CD4-positive, alpha-beta T cell treated with Interferon alpha-2 for 1 hour (primary cell): ENCODE measurements at places on chromosomes 5 and 9.
A peak's percentile ranks its signal among the peaks of the same experiment; 100 is the strongest.

DNA sequence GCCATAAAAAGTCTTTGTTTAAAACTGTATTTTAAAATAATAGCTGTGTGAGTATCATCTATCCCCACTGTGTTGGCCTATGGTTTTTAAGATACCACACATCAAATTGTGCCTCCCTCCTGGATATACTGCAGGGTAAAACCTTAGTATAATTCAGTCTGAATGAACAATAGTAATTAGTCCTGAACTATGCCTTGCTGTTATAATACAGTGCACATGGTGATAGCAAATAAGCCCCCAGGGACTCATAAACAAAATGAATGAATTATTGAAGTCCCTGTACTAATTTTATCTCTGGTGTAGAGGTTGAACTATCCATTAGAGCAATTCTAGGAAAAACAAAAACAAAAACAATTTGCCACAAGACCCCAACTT, 142.7 kb upstream of the ADAMTSL1 start:
- DNase-seq: no peak

GRCh38 chr9:110124439-110124838, 83.5 kb downstream of the C9orf152 start:
- DNase-seq: no peak

DNA sequence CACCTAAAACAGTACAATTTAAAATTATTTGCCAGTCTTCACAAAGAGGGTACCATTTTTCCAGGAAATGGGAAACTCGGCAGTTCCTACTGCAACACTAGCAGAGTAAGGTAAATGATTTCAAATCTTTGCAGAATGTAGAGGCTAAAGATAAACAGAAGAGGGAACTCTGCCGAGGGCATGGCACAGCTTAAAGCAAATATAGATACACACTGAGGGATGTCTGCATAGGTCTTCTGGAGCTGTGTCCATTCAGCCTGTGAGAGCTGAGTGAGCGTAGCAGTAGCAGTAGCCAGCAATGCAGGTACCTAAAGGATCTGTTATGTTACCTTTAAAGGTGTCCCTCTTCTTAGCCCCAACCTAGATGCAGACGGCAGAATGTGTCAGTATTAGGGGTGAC, 17.5 kb downstream of the CDKL3 start:
- DNase-seq: no peak

DNA sequence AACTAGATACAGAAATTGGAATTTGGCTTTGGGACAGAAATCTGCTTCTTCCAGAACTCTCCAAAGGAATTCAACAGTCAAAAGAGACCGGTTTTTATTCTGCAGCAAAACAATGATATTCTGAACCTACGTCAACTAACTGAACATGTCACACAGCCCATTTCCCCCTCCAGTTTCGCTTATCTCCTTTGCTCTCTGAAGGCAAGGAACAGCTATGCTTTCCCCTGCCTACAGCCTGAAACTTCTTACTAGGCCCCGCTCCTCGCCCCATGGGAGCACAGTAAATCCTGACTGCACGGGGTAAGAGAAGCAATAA, 488 bp downstream of the SKIC3 start:
- DNase-seq: no peak

DNA sequence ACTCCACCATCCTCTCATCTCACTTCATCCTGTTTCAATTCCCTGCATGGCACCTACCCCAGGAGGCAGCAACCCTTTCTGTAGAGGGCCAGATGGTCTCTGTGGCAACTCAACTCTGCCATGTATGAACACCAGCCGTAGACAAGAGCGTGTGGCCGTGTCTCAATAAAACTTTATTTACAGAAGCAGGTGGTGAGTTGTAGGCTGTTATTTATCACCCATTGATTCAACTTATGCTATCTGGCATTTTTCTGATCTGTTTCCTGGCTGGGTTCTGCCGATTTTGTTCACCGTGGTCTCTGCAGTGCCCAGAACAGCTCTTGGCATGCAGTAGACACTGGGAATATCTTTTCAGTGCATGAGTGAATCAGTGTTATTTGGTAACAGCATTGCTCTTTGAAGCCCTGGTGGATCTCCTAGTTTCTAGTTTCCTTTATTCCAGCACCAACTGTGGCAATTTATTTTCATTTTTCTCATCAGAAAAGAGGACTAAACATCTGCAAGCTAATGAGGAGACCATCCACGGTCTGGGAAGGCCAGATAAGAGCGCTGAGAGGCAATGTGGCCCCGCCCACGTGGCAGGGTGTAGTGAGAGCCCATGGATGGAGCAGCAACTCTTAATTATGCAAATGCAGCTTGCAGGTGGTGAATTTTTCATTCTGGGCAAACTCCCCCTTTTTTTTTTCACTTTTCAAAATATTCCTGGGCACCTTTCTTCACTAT, 77.9 kb downstream of the CTSL start:
- DNase-seq: no peak

DNA sequence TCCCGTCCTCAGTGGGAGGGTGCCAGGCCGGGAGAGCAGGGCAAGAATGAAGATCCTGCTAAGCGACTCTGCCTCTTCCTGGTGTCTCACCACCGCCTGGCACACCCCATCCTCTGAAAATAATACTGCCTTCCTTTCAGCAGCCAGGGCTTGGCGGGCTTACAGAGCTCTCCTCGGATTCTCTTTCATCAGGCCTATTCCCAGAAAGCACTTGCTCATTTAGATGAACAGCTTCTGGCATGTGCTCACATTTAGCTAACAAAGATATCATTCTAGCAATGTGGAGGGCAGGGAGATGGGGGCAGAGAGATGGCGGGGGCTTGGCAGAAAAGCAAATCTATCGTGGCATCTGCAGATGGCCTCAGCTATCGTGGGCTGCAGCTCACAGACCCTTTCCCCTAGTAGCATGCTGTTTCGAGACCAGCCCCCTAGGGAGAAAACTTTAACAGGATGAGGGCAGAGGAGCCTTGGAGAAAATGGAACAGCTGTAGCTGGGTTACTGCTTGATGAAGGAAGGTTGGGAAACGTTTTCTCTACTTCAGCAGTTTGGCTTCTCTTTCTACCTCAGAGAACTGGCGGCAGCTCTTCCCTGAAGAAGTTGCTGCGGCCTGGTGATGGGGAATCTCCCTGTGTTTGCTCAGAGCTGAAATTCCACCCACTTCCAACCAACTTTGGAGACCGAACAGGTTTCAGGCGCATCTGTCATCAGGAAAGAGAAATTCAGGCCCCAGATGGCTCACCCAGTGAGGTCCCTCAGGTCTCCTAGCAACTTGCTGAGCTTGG, 102.1 kb downstream of the TMEM174 start:
- DNase-seq: no peak

DNA sequence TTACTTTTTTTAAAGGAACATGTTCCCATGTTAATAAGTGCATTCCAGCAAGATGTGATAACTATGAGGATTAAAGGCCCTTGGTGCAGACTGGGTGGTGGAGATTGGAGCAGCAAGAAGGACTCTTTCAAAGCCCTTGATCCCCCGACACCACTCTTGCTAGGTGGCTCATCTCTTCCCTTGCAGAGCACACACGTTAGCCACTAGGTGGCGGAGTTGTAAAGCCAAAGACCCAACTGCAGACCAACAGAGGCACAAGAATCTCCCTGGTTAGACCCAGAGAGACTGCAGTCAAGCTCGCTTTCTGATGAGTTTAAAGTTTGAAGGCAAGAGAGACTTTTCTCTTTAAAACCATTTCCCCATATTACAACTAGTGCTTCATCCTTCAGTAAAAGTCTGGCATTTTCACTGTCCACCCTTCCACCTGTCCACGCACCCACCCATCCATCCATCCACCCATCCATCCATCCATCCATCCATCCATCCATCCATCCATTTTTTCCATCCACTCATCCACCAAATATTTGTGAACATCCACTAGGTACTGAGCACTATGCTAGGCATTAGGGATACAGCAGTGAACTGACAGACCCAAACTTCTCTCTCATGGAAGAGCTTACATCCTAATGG, 226.9 kb downstream of the MSX2 start:
- peak; percentile 65 for DNase-seq

- DNase-seq: no peak
Measured at GRCh38 chr5:132641241-132641723, 16.7 kb upstream of the IL13 start.

GRCh38 chr9:109064963-109065702, 51.8 kb upstream of the CTNNAL1 start:
- DNase-seq: no peak

GRCh38 chr5:132763181-132764036, 13.6 kb downstream of the SEPTIN8 start:
- DNase-seq: no peak

GRCh38 chr5:168881427-168882149, 302.4 kb upstream of the PANK3 start:
- no peak for DNase-seq

- DNase-seq: no peak
Measured at GRCh38 chr9:104494808-104495207, 9.3 kb upstream of the OR13F1 start.

GRCh38 chr9:92527832-92528521, 7.8 kb downstream of the ECM2 start:
- no peak for DNase-seq

GRCh38 chr9:2192356-2192979, 177.3 kb downstream of the SMARCA2 start:
- DNase-seq: no peak
